ENCODE measurements at places on chromosomes 16 and 17.

GRCh38 chr16:49276646-49277385 lies 4.8 kb downstream of the CBLN1 start:
- DNase-seq: no peak

DNA sequence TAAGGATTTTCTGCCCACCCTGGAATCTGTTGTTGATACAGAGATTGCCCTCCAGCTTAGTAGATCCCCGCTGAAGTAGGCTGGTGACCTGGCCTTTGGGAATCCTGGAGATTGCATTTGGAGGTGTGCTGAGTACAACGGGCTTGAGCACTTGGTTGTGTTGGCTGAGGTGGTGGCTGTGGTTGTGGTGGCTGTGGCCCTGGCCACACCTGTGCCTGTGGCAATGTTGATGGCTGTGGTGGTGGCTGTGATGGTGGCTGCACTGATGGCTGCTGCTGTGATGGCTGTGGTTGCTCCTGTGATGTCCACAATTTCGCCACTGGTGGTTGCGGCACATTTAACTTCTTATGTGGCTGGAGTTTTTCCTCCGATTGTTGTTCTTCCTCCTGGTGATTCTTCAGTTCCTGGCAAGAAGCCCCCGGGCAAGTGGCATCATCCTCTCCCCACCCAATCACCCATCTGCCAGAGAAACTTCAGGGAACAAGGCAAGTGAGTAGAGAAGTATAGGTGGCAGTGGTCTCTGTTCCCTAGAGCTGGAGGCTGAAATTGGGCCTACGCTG lies 4.2 kb downstream of the CCDC200 start:
- DNase-seq: no peak

- DNase-seq: no peak
These were observed 5.5 kb downstream of the CBFA2T3 start for GRCh38 chr16:88971371-88972097.

DNA sequence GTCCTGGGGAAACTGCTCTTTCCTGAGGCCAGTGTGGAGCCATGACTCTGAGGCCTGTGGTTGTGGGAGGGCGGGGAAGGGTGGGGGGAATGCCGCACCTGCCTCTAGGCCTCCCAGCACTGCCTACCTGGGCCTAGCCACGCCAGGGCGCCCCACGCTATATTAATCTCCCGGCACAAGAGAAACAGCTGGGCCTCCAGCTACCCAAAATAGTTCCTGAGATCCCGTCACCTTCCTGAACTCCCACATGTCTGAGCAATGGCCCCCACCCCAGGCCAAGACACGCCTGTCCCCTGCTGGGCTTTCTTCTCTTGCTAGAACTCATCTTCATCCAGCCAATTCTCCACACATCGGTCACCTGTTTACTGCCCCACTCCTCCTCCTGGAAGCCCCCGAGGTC lies 13.0 kb upstream of the MTSS2 start:
- DNase-seq: no peak

Data from stimulated activated CD8-positive, alpha-beta memory T cell treated with anti-CD3 and anti-CD28 coated beads, Interleukin-15, amount 100 ng/mL, for 1 hour (primary cell).